ENCODE measurements at places on chromosomes 6 and 20. TPM values are rescaled to one million over a fixed set of nuclear protein-coding genes. Genes with fewer than 3 reads are reported as not detected.

LRFN2 gene
- 0.32 TPM for total RNA-seq

PNPLA1 gene
- 0.20 TPM for total RNA-seq

TSPYL4 gene
- 6.7 TPM for total RNA-seq

COMMD7 gene
- total RNA-seq, result 16.1 TPM

PDYN gene
- not detected for total RNA-seq

ID1 gene
- 299 TPM for total RNA-seq

TAAR5 gene
- not detected for total RNA-seq

DUSP15 gene
- total RNA-seq, result 0.64 TPM

OPRL1 gene
- 0.12 TPM for total RNA-seq

HLA-DOA gene
- total RNA-seq, result 1.4 TPM

ANKRD60 gene
- not detected for total RNA-seq

IL17A gene
- total RNA-seq, result not detected

FILIP1 gene
- total RNA-seq, result 0.60 TPM

CST2 gene
- total RNA-seq, result not detected

TRDN gene
- not detected for total RNA-seq

WFDC2 gene
- 37.9 TPM for total RNA-seq

RBM24 gene
- 0.32 TPM for total RNA-seq

PLCB4 gene
- 1.1 TPM for total RNA-seq

HSPA12B gene
- 1.2 TPM for total RNA-seq

CHMP4B gene
- total RNA-seq, result 77.8 TPM

RIN2 gene
- total RNA-seq, result 42.3 TPM

C20orf204 gene
- 0.88 TPM for total RNA-seq

RIPPLY2 gene
- total RNA-seq, result not detected

ZNF391 gene
- 1.4 TPM for total RNA-seq

PNLDC1 gene
- total RNA-seq, result not detected

ECT2L gene
- not detected for total RNA-seq

PFDN6 gene
- 39.9 TPM for total RNA-seq

CTCFL gene
- not detected for total RNA-seq

OPRM1 gene
- not detected for total RNA-seq

SRC gene
- total RNA-seq, result 30.5 TPM

ZNF343 gene
- 7.6 TPM for total RNA-seq

HLA-DRB5 gene
- total RNA-seq, result not detected

LY6G6D gene
- total RNA-seq, result not detected

GPR6 gene
- not detected for total RNA-seq
